ENCODE measurements at places on chromosomes 12 and 14.

DNA sequence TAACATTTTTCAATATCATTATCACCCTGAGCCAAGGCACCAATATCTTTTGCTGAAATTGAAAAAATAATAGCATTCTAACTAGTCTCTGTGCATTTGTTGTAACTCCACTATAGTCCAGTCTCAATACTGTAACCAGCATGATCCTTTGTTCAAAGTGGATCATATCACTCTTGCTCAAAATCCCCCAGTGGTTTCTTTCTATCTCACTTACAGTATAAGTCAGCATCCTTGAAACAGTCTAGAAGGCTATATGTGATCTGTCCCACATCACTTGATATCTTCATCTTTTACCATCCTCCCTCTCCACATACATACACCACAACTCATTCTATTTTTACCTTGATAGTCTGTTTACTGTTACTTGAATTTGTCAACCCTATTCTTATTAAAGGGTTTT lies 435.7 kb downstream of the CCER1 start:
- no peak for DNase-seq

DNA sequence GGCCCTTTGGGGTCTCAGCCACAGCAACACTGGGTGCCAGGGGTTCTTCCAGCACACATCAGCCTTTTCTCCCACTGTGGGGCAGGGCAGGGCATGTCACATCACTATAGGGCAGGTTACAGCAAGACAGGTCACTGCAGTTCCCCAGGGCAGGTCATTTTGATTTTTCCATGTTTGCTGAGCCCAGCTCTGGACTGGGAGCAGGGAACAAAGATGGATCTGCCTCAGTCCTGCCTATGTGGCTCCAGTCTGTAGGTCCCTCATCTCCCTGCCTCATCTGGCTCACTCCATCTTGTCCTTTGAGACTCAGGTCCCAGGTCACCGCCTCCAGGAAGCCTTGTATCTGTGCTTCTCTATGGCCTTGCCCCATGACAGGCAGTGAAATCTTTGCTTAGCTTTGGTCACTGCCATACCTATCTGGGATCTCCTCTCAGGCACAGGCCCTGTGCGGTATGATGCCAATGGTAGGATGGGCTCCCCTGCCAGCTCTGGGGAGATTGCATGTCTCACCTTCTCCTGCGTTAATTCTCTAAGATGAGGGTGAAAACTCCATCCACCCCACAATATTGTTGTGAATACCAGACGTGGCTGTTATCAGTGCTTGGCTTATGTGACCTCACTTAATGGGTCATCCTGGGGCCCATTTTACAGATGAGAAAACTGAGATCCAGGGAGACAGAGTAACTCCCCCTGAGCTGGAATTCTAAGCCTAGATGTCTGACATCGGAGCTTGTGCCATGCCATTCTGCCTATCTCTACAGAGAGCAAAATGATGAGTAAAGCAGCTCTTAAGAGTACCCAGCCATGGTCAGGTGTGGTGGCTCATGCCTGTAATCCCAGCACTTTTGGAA lies 1.5 kb downstream of the SERPINA6 start:
- DNase-seq, result no peak

DNA sequence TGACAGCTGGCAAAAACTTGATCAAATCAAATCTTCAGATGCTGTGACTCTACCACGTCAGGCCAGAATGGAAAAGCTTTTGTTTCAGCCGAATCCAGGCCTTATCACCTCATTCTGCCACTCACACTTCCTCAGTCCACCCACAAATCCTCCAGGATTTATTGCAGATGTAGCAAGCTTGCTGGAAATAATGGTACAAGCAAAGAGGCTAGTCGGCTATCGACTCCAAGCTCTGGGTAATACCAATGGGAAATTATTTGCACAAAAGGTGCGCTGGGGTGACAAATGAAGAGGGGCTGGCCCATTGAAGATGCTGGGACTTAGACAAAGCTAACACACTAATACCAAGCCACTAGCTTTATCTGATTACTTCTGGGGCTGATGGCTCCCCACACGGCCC lies 250.5 kb downstream of the ASCL1 start:
- no peak for DNase-seq

- DNase-seq, result no peak
Observed at GRCh38 chr14:61217516-61217915, 63.6 kb downstream of the TMEM30B start.

DNA sequence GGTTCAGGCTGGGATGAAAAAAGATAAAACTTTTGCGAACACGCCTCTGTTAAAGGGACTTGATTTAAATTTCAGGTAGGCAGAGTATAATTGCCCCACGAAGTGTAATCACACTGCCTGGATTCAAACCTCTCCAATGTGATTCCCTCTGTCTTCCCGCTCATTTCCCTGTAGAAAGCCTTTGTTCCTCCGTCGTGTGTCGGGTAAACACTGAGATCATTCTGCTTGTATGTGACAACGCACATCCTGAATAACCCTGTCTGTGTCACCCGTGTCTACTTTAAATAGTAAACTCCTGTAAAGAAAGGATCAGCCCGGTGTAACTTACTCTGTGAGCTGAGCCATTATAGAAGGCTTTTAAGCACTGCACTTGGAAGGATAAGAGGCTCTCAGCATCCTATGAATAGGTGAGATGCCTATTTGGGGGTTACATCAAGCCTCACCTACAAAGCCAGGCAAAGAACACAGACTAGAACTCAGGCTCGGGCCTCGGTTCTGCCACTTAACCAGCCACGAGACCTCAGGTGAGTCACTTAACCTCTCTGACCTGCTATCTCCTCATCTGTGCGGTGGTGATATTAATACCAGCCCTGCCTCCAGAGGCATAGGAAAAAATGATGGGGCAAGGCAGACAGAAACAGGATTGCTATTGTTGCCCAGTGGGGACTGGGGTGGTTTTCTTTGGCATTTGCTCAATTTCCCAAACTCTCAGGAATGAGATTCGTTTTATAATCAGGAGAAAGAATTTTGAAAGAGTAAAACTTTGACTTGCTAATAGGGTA lies 74.2 kb downstream of the RBM19 start:
- DNase-seq, result no peak

- DNase-seq, result peak; percentile 42
Observed at GRCh38 chr12:52156757-52157565, 34.9 kb downstream of the KRT80 start.

Measured in globus pallidus (tissue), 1 donor.